NCI-H1436 treated with DMSO at 0.1 percent for 48 hours (cell line): ENCODE measurements at places on chromosomes 2 and 18.

GRCh38 chr2:152046940-152047339, 51.9 kb downstream of the CACNB4 start:
- DNase-seq, result no peak

DNA sequence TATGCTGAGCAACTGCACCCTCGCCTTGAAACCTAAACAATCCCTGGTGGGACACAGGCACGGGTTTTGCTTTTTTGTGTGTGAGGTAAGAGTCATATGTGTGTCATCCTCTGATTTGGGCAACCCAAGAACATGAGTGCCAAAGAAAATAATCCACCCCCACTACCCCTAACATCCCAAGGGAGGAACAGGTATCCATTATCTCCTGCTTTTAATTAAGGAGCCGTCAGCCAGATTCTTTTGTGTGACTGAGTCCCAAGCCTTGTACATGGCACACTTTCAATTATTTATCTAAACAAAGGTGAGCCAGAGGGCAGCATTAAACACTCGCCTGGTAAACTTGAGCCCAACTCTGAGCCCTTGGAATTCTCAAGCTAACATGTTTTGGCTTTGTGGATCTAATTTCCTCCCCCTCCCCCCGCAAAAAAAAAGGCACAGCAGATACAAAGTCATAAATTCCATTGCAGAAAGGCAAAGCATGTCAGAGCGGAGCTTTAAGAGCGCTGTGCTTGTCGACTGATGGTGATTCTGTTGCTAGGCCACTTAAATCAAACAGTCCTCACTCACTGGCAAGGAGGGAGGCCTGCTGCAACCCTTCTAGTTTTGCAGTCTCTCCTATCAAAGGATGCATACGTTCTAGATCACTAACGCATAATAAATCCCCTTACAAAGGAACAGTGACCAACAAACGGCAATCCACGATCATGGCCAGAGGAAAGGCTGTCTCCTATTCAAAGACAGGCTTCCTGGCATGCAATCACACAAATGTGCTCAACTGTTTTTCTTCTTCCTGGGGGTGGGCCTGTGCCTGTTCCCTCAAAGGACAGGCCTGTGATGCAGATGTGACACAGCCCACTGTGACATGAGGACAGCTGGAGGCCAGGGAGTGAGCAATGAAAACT, 143.5 kb upstream of the LMAN1 start:
- DNase-seq, result no peak

GRCh38 chr18:48991319-48991660, 40.5 kb upstream of the SMAD7 start:
- DNase-seq, result no peak

GRCh38 chr2:221485503-221485870, 86.6 kb downstream of the EPHA4 start:
- no peak for DNase-seq

- no peak for DNase-seq
Observed at GRCh38 chr2:238247841-238248453, 8.1 kb upstream of the HES6 start.

GRCh38 chr2:215811409-215812345, 201.7 kb downstream of the MREG start:
- no peak for DNase-seq

GRCh38 chr2:9525266-9525665, 30.4 kb downstream of the ADAM17 start:
- DNase-seq, result no peak

- no peak for DNase-seq
Observed at GRCh38 chr2:119662297-119662696, 16.7 kb upstream of the TMEM177 start.

DNA sequence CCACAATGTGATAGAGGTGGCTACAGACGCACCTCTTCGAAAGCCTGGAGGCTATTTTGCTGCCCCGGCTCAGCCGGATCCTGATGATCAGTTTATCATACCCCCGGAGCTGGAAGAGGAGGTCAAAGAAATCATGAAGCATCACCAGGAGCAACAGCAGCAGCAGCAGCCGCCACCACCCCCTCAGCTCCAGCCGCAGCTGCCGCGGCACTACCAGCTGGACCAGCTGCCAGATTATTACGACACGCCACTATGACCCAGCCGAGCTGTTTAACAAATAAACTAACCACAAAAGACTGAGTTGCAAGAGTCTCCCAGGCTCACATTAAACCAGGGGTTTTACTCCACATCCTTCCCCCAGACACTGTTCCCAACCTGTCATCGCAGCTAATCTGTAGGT, 263.8 kb downstream of the PHLPP1 start:
- DNase-seq, result no peak

DNA sequence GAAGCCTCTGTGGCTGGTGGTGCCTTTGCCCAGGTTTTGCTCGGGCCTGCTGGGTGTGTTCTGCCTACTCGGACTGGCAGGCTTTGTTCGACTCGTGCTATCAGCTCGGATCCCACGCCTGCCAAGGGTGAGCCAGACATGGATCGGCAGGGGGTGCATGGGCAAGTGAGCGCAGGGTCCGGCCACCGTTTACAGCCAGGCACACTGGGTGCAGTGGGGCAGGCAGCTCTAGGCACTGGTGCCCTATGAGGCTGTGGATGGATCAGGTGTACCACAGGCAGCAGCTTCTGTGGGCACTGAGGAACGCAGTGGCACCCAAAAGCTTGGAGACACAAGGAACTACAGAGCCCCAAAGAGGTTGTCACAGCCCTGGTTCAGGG, 25.6 kb downstream of the MARCHF7 start:
- no peak for DNase-seq

- DNase-seq, result no peak
Observed at GRCh38 chr2:26704441-26704977, 12.0 kb downstream of the KCNK3 start.

DNA sequence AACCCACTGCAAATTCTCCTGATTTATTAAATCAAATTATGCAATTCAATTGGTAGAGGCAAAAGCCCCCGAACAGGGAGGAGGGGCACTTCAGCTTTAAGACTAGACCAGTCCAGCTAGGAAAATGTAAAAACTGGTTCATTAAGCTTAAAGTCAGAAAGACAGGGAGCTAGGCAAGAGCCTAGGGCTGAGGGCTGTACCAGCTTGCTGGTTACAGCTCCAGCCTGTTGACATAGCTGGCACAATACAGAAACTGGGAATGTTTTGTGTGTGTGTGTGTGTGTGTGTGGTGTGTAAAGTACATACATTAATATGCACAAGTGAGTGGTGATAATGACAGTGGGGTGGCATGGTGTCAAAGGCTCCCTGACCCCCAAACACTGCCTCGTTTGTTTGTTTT, 307.0 kb upstream of the CELF4 start:
- no peak for DNase-seq

DNA sequence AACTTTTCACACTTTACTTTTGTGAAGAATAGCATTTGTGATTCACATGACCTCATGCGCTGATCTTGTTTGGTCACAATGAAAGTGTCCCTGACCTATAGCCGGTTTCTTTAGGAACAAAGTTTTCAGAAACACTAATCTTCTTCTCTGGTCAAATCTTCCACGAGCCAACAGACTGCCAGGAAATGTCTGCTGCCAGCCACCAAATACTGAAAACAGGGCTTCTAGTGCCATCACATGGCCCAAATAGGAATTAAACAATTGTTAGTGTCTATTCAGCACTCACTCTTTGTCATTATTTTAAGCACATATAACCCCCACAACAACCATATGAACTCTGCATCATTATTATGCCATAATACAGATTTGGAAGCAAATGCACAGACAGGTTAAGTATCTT, 286.5 kb upstream of the SYT4 start:
- no peak for DNase-seq
